ENCODE measurements at places on chromosomes 11 and 22.

DNA sequence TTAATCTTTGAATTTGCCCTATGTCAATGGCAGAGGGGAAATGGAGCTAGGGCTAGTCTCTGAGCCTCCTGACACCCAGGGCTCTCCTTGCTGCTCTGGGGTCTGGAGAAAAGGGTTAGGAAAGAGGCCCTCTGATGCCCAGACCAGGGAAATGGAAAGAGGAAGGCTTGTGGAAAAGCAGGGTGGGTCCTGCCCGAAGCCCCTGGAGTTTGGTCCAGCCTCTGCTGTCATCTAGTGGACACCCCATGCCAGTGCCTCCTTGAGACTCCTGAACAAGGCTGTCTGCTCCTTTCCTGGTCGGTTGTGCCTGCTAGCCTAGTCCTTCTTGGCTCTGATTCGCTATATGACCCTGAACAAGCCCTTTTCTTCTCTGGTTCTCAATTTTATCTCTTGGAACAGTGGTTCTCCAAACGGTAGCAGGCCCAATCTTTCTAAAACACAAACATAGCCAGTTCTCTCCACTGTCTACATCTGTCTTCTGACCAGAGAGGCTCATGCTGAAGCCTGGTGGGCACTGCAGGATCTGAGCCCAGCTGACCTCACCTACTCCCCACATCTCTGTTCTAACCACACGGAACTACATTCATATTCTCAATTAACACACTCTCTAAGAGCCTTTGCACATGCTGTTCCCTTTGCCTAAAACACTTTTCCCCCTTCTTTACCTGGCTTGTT is 8.8 kb upstream of the PLA2G3 start:
- peak; percentile 79 for DNase-seq

- DNase-seq, result no peak
These were observed 10.5 kb upstream of the DEPDC7 start for GRCh38 chr11:33005175-33005574.

GRCh38 chr11:2530855-2531200 is 86.0 kb downstream of the KCNQ1 start:
- no peak for DNase-seq

- no peak for DNase-seq
These were observed 15.1 kb downstream of the SEC14L4 start for GRCh38 chr22:30490399-30490798.

DNA sequence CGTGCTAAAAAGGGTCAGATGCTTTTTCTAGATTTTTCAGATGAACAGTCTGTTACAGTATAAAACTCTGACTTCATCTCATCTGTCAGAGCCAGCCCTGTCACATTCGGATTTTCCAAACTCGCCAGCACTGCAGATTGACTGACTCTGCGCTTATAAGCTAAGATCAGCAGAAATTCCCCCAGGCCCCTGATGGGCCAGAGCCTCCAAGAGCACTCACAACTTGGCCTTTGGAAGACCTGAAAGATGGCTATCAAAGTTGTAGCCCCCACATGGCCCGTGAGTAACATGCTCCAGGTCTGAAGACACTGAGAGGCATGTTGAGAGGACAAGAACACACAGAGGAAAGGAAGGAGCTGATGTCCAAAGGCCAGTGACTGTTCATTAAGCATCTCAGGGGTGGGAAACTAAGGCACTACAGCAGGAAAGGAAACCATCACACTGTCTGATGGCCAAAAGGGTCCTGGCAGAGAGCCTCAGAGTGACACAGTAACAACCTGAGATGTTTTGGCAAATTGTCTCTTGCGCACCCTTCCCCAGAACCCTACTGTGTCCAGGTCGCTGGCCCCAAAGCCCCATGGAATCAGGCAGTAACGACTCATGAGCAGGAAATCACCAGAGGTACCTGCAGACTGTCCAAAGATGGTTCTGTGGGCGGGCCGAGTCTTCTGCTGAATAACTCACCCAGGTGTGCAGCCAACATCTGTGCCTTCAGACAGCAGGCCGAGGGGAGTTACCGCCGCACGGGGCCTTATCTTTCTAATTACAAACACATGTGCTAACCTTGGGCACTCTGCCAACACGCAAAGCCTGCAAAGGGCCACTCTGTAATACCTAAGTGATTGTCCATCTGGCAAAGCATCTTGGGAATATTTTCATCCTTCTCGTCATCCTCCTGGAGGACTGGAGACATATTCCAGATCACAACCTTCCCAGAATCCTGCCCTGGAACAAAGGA is 23.6 kb downstream of the HIRA start:
- DNase-seq, result no peak
